Calu3 (cell line): ENCODE measurements at places on chromosomes 7 and 10.
A peak's percentile ranks its signal among the peaks of the same experiment; 100 is the strongest.

GRCh38 chr10:93074597-93075368 lies 1.1 kb downstream of the CYP26A1 start:
- H3K4me3 ChIP-seq = peak overlapping the region; percentile 81
- H3K36me3 ChIP-seq = peaks cover 31% of the 10 kb centered on the region
- no peak overlapping the region for H3K27ac ChIP-seq

DNA sequence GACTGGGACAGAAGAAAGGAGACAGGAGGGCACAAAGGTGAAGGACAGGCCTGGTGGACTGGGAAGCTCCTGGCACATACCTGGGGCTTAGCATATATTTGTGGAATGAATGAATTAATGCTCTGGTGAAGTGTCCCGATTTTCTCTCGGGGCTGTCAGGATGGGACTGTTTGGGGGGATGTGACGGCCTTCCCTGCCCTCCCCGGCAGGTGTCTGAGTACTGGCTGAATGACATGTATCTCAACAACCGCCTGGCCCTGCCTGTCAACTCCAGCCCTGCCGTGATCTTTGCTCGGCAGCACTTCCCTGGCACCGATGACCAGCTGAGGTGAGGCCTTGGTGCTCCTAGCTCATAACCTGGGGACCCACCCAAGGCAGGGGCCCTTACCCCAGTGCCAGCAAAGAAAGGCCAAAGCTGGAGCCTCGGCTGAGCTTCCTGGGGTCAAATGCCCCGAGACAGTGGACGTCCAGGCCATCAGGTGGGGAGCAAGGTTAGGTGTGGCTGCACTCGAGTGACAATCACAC lies 6.5 kb downstream of the CHAT start:
- DNase-seq = no peak
- no peaks in the 10 kb centered on the region for H3K4me1 ChIP-seq
- H3K27me3 ChIP-seq = peaks cover 97% of the 10 kb centered on the region
- no peaks in the 10 kb centered on the region for H3K36me3 ChIP-seq

DNA sequence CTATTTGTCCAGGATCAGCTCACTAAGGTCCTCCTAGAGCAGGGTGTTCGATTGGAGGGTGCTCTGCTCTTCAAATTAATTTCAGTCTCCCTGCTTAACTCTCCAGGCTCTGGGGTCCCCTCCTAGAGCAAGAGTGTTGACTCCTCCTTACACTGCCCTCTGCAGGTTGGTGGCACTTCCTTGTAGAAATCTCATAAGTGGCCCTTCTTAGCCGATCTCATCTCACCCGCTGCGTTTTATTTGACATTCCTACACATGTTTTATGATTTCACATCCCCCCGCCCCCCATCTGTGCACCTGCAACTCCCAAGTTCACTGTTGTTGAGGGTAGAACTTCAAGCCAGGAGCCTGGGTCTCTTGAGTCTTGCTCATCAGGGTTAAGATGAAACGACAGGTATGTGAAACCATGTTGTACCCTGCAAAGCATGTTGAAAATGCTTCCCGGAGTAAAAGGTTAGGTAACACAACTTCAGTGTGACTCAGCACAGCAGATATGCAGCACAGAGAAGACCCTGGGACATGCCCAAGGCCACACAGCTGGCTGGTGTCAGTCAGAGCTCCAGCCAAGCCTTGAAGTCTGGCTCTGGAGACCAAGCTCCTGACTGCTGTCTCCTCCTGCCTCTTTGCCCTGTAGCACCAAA lies 171.2 kb downstream of the PRKAG2 start:
- peaks cover 16% of the 10 kb centered on the region for H3K4me1 ChIP-seq
- H3K27me3 ChIP-seq = no peaks in the 10 kb centered on the region
- H3K36me3 ChIP-seq = no peaks in the 10 kb centered on the region
- no peak overlapping the region for H3K4me3 ChIP-seq
- peak; percentile 58 for DNase-seq

DNA sequence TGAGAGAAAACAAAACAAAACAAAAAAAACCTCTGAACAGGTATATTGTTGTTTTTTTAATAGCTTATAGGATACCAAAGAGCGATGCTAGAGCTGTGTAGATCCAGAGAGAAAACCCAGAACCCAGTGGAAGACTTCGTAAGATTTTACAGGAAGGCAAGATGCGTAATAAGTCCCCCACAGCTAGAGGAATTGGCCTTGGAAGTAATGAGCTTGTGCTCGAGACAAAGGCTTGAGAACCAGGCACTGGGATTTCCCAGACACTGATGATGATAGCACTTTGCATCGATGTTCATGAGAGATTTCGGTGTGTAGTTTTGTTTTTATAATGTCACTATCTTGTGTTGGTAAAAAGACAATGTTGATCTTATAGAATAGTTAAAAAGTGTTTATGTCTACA lies 821.5 kb upstream of the IGFBP3 start:
- no peak overlapping the region for H3K4me3 ChIP-seq
- no peaks in the 10 kb centered on the region for H3K27me3 ChIP-seq
- H3K4me1 ChIP-seq = peaks cover 40% of the 10 kb centered on the region
- no peaks in the 10 kb centered on the region for H3K36me3 ChIP-seq

- no peaks in the 10 kb centered on the region for H3K4me1 ChIP-seq
- H3K27ac ChIP-seq = no peak overlapping the region
- H3K4me3 ChIP-seq = no peak overlapping the region
- H3K36me3 ChIP-seq = no peaks in the 10 kb centered on the region
- no peak for DNase-seq
Measured at GRCh38 chr7:78090616-78091015, 292.0 kb downstream of the PHTF2 start.
